Activated CD4-positive, alpha-beta T cell treated with anti-CD3 and anti-CD28 coated beads, Interleukin-2, amount 50 U/mL, for 4 hours (primary cell): ENCODE measurements at places on chromosomes 12 and 14.

DNA sequence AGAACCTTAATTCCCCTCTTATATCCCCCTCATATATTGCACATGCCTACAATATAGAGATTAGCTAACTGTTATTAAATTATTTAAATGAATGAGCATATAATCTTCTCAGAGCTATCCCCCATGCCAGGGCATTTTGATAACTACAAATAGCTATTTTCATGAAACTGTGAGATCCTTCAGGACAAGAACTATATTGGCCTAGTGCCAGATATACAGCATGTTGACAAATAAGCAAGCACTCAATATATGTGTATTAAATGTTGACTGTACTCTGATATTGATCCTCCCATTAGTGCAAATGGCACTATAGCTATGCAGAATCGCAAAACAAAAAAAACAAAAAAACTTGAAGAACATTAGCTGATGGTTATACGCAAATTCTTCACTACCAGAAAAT lies 134.1 kb upstream of the OTX2 start:
- DNase-seq = no peak

- no peak for DNase-seq
These were observed 18.4 kb downstream of the PPP1R1A start for GRCh38 chr12:54569995-54570528.

GRCh38 chr12:43287706-43288383 lies 264.2 kb downstream of the ADAMTS20 start:
- no peak for DNase-seq

DNA sequence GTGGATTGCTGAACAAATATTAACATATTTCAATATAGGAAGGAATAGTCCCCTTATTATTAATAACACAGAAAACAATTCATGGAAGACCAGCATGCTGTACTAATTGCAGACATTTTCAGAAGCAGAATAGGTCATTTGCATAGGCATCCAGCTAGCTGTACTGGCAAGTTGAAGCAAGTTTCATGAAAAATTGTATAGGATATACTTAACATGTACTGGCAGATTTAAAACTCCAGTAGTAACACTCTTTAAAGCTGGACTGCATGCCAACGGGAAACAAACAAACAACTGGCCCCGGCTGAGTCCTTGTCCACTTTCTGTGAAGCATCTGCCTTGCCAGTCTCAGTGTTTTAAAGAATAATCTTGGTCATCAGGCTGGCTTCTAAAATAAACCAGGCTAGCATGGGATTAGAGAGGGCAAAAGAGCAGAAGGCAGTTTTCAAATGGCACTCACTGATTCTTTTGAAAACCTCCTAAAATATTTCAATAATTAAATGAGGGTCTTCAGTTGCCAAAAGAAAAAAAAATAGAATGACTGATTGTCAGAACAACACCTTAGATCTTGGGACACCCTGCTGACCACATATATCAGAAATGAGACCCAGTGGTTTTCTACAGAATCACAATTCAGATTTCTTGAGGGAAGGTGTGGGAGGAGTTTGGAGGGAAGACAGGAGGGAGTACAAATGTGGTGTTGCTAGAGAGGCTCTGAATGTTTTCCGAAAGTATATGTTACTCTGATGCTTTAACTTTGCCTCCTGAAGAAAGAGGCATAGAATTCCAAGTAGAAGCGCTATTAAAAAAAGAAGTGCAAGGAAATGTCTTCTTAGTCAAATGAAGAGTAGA lies 122.5 kb upstream of the KRAS start:
- DNase-seq = no peak

GRCh38 chr12:93223440-93224426 lies 154.0 kb upstream of the NUDT4 start:
- DNase-seq = no peak

DNA sequence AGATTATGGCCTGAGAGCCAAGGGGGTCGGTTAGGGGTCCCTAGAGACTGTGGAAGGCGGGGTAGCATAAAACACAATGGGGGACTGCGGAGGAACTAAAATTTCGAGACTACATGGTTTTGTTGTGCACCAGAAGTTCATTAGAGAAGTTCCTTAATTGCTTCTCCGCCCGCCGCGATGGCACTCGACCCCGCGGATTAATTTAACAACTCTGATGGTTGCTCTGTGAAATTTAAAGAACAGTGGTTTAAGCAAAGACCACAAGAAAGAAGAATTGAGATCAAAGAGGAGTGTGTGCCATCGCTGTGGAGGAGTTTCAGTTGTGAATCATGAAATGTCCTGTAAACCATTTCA lies 1.4 kb upstream of the CCDC88C start:
- DNase-seq = no peak

DNA sequence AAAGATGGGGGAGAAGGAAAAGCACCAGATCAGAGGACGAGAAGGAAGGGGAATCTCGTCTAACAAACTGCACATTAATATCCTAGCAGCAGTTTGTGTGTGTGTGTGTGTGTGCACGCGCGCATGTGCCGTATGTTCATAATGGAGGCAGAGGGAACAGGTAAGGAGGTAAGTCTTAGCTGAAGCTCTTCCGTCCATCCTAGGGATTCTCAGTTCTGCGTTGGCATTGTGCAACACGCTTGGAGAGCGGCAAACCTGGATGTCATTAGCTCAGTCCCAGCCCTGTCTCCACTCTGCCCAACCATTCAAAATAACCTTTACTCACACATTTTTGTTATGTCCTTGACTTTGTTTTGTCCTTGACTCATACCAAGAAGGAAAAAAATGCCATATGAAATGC lies 1.6 kb upstream of the C1R start:
- DNase-seq = no peak

DNA sequence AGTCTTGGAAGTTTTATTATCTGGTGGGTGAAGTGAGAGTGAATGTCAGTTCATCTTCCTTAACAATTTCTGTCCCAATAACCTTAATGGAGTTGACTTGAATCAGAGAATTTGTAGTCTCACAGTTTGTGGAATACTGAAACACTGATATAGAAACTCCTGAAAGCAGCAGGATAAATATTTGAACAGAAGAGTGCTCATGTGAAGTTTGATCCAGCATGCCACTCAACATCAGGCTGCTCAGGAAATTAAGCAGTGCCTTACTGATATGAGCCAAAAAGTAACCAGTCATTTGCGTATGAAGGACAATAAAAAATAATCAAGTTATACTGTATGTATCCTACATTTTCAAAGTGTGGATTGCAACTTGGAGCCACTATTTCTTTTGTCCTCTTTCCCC lies 15.7 kb downstream of the MUCL1 start:
- no peak for DNase-seq

DNA sequence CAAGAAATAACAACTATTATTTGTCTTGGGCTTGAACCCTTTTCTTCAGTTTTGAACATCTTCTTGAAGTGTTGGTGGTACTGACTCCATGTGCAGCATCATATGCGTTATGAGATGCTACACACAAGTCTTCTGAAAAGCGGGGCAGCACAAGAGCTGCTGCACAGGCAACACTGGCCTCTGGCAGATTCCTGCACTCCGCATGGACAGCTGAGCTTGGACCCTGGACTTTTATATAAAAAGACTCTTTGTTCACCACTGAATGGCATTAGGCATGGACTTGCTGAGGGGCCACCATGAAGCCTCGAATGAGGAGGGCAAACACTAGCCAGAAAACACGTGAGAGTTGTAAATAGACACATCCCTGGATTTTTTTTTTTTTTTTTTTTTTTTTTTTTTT lies 210.8 kb upstream of the NPAS3 start:
- no peak for DNase-seq

DNA sequence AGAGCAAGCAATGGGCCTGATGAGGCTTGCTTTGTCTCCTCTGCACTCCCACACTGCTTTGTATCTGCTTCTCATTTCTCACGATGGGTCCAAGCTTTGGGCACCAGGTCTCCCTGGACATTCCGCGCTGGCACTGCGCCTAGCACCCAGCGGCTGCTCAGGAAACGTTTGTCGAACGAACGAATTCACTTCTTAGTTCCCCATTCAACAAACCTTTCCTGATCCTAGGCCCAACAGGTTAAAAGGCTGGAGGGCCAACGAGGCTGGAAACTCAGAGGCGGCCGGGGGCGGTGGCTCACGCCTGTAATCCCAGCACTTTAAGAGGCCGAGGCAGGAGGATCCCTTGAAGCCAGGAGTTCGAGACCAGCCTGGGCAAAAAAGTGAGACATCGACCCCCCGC lies 1.0 kb upstream of the GLRX5 start:
- no peak for DNase-seq

- DNase-seq = no peak
These were observed 57.1 kb downstream of the DYRK2 start for GRCh38 chr12:67705394-67706370.

GRCh38 chr14:46819117-46819516 lies 167.5 kb upstream of the RPL10L start:
- DNase-seq = no peak

- DNase-seq = no peak
These were observed 160.0 kb upstream of the E2F7 start for GRCh38 chr12:77225373-77225772.

- no peak for DNase-seq
These were observed 62.9 kb upstream of the METAP2 start for GRCh38 chr12:95411057-95411456.

GRCh38 chr14:30678926-30679431 lies 56.9 kb downstream of the SCFD1 start:
- DNase-seq = no peak

DNA sequence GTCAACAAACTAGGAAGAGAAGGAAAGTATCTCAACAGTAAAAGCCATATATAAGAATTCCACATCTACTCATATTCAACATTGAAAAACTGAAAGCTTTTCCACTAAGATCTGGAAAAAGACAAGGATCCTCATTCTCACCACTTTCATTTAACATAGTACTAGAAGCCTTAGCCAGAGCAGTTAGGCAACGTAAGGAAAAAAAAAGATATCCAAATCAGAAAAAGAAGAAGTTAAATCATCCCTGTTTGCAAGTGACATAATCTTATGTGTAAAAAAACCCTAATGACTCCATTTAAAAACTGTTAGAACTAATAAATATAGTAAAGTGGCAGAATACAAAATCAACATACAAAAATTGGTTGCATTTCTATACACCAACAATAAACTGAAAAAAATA lies 426.2 kb downstream of the BCAT1 start:
- no peak for DNase-seq

DNA sequence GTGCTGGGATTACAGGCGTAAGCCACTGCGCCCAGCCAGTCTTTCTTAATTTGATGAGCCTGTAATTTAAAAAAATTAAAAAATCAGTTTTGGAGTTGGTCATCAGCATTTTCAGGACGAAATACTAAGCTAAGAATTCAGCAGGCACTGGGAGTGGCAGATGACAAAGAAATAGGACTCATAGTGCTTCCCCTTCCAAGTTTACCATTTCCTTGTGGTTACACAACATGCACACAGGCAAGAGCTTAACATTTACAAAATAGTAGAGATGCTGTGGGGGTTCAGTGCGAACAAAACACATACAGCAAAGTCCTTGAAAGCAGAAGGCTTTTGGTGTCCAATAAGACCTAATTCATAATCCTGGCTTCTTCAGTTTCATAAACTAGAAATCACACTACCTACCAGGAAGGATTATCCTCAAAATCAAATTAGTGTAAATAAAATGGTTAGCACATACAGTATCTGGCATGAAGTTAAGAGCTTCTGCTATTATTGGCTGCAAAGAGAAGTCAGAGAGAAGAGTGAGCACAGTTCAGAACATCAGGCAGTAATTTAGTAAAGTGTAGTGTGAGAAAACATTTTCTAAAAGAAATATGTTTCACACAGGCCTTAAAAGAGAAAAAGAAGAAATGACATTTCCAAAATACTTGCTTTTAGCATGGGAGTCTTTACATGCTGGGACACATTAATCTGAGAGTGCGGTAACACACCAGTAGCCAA lies 22.2 kb upstream of the KIF21A start:
- DNase-seq = no peak

DNA sequence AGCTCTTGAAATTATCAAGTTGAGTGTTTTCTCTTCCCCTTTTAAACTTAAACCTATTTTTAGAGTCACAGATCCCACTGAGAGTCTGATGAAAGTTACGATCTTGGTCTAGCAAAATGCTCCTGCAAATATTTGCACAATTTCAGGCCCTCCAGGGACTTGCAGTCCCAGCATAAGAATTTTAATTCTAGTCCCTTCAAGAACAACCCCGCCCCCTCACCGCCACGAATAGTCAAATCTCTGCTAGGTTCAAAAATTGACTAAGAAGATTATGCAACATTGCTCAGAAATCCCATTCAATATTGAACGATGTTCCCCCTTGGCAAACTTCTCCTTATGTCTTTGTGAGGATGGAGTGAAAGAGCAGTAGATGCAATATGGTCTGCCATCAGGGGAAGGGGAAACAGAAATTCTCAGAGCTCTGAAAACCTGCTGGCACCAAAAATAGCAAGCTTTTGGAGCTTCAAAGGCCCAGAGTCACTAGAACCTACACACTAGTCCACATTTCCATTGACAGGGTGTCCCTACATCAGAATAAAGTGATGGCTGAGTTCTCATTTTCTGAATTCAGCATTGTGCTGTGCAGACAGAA lies 127.5 kb upstream of the CCDC175 start:
- no peak for DNase-seq

DNA sequence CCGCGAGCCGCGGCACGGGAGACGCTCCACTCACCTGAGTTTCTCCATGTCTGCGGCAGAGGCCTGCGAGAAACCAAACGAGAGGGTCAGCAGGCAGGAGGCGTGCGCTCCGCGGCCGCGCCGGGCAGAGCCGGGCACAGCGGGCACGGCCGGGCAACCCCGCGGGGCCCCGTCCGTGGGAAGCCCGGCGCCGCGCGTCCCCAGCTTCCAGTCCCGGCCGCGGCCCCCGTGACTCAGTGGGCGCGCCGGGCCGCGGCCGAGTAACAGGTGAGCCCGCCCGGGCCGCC lies 19.4 kb downstream of the BEGAIN start:
- DNase-seq = no peak

GRCh38 chr12:100901266-100901665 lies 106.7 kb downstream of the ANO4 start:
- no peak for DNase-seq

DNA sequence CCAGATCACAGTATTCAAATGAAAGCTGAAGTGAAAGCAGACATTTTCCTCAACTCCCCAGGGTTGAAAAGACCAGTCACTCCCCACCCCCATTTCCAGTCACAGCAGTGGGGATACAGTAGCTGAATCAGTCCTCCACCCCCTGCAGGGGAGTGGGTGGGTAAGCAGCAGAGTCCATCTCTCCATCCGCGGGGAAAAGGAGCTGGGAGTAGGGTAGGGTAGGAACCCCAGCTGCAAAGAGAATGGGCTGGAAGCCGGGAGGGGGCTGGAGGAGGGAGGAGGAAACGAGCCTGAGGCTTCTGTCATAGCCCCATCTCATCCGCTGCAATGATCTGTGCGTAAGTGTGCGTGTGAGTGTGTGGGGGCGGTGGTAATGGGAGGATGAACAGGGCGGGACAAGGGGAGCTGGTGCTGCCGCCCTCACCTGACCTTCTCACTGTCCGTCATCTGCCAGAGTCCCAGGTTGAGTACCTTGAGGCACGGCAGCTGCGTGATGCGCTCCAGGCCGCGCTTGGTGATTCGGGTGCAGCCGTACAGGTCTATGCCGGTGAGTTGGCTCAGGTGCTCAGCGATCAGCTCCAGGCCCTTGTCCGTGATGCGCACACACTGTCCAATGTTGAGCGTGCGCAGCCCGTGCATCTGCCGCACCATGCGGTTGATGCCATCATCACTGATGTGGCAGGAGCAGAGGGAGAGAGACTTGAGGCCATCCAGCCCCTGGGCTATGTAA lies 1.8 kb downstream of the FBXL14 start:
- DNase-seq = peak; percentile 54

- DNase-seq = no peak
These were observed 1324.8 kb downstream of the TMEM121 start for GRCh38 chr14:106850913-106851825.

GRCh38 chr12:93318720-93319522 lies 58.8 kb upstream of the NUDT4 start:
- DNase-seq = no peak
